ENCODE measurements at places on chromosomes 2 and 18. TPM values are rescaled to one million over a fixed set of nuclear protein-coding genes. Genes with fewer than 3 reads are reported as not detected.

- DNase-seq = no peak
- H3K27ac ChIP-seq = no peak overlapping the region
- H3K4me1 ChIP-seq = no peaks in the 10 kb centered on the region
Measured at GRCh38 chr2:168920504-168921157, 19.5 kb downstream of the G6PC2 start.

DNA sequence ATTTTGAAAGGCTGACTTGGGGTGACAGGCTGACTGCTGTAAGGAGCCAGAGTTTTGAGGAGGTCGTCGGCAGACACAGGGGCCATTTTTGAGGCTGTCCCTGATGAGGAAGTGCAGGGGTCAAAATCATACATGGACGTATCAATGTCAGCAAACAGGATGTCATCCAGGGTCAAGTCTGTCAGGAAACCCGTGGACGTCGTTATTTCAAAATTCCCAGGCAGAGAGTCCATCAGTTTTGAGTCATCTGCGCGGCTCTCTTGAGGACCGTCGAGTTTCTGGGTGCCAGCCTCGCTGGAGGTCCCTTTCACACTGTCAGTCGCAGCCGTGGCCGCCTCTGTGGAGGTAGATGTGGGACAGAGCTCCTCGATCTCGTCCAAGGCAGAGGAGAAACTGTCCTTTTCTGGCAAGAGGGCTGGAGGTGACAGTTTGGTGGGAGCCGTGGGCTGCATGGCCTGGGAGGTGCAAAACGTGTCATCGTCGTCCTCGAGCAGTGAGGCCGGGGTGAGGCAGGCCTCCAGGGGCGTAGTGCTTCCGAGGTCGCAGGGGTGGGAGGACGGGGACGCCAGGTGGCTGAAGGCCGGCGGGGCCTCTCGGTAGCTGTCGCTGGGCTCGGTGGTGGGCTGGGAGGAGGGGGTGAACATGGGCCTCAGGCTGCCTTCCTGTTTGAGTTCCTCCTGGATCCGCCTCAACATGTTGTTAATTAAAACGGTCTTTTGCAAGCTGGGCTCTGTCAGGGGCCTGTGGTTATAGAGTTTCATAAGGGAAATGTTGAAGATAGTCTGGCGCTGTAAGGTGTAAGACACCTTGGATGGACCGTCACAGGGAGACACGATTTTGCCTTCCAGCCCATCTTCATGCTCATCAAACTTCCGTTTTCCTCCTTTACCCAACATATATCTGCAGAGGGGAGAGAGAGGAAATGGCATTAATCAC, 17.5 kb downstream of the SERTAD2 start:
- no peak overlapping the region for H3K4me3 ChIP-seq
- peak; percentile 86 for DNase-seq
- H3K27ac ChIP-seq = peak overlapping the region; percentile 66
- H3K27me3 ChIP-seq = no peaks in the 10 kb centered on the region

GRCh38 chr2:78682781-78683180, 342.7 kb upstream of the REG3G start:
- DNase-seq = no peak
- H3K36me3 ChIP-seq = no peaks in the 10 kb centered on the region
- H3K27ac ChIP-seq = no peak overlapping the region
- H3K4me1 ChIP-seq = no peaks in the 10 kb centered on the region
- H3K27me3 ChIP-seq = no peaks in the 10 kb centered on the region

DNA sequence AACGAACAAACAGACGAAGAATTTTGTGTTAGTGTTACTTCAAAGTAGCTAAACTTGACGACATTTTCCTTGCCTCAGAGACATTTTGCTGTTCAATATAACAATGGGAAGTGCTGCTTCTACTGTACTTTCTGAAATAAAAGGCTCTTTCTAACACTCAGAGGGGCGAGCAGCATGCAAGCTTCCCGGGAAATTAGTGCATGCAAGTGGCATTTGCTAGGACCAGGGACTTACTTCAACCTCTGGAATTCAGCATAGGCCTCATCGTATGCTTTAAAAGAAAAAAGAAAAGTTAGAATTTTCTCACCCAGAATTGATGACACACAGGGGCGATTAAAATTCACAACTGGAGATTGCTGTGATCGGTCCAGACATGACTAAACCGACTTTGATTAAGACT, 62.5 kb upstream of the LPIN2 start:
- no peaks in the 10 kb centered on the region for H3K4me1 ChIP-seq
- DNase-seq = no peak
- H3K27ac ChIP-seq = no peak overlapping the region

GRCh38 chr2:45892757-45893156, 241.3 kb downstream of the PRKCE start:
- no peaks in the 10 kb centered on the region for H3K27me3 ChIP-seq
- H3K36me3 ChIP-seq = no peaks in the 10 kb centered on the region
- H3K27ac ChIP-seq = no peak overlapping the region
- H3K4me3 ChIP-seq = no peak overlapping the region
- no peak for DNase-seq
- H3K4me1 ChIP-seq = peaks cover 92% of the 10 kb centered on the region

DNA sequence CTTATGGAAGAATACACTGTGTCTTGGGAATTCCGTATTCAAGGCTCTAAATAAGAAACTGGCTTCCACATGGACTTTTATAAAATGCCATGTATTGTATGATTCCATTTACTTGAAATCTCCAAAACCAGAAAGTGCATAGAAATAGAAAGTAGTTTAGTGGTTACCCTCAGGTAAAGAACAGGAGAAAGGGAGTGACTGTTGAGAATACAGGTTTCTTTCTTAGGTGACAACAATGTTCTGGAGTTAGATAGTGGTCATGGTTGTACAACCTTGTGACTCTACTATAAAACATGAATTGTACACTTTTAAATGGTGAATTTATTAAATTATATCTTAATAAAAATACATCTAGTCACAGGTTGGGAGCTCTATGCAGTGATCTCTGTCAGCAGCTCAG, 481.8 kb downstream of the SPAG16 start:
- no peaks in the 10 kb centered on the region for H3K4me1 ChIP-seq
- H3K27me3 ChIP-seq = no peaks in the 10 kb centered on the region
- no peaks in the 10 kb centered on the region for H3K36me3 ChIP-seq
- no peak for DNase-seq
- no peak overlapping the region for H3K27ac ChIP-seq
- H3K4me3 ChIP-seq = no peak overlapping the region

- H3K4me1 ChIP-seq = peaks cover 51% of the 10 kb centered on the region
- peaks cover 35% of the 10 kb centered on the region for H3K36me3 ChIP-seq
- no peaks in the 10 kb centered on the region for H3K27me3 ChIP-seq
- peak overlapping the region; percentile 45 for H3K4me3 ChIP-seq
- no peak for DNase-seq
Measured at GRCh38 chr2:85560812-85561279, 447 bp downstream of the GGCX start.

Gene TCF4
- total RNA-seq = 136 TPM

Gene LYG2
- total RNA-seq = not detected

GRCh38 chr2:41123341-41123740, 671.5 kb upstream of the SLC8A1 start:
- H3K4me3 ChIP-seq = no peak overlapping the region
- H3K36me3 ChIP-seq = no peaks in the 10 kb centered on the region
- no peak for DNase-seq
- no peaks in the 10 kb centered on the region for H3K27me3 ChIP-seq

DNA sequence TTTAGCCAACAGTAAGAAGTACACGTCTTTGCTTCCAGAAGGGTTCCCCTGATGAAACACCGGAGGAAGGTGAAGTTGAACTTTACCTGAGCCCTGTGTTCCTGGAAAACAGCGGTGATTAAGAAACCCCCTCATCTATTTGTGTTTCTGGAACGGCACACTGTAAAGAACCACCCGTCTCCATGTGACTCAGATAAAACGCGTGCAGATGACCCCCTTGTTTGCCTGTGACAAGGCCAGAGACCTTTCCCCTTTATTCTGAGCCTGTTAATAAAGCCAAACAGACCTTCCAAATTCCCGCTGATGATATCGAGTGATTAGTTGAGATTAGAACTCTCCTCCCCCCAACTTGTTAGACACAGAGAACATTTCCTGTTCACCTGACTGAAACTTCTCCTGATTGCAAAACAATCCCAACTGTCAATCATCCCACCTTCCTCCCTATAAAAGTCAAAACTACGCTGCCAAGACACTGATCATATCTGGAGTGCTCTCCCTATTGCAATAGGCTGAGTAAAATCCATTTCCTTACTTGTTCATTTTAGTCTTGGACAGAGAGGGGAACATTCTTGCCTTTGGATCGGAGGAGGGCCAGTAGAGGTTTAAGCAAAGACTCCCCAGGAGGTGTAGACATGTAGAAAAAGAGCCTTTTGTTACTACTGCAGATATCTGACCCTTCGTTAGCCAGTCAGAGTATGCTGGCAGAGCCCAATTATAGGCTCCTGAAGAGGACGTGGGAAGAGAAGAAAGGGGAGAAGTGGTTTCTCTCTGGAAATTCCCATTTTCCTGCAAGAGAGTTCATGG, 914 bp upstream of the IWS1 start:
- H3K27ac ChIP-seq = peak overlapping the region; percentile 92
- peaks cover 4% of the 10 kb centered on the region for H3K36me3 ChIP-seq
- peaks cover 46% of the 10 kb centered on the region for H3K4me1 ChIP-seq
- H3K27me3 ChIP-seq = no peaks in the 10 kb centered on the region
- DNase-seq = no peak

DNA sequence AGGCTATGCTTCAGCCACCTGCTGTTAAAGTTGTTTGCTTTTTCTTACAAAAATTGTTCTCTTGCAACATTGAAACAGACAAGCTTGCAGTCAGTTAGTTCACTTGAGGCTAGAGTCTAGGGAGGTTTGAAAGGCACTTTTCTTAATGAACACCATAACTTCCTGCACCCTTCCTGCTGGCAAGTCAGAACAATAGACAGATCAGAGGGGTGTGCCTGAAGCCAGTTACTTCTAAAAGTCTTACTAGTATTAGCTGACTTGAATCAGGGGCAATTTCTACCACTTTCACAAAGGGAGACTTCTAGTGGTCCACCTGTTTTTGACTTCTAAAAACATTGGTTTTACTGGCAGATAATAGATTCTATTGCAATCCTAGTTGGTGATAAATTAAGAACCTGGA, 367.4 kb upstream of the CDH20 start:
- DNase-seq = no peak

- H3K4me3 ChIP-seq = no peak overlapping the region
- no peaks in the 10 kb centered on the region for H3K4me1 ChIP-seq
- no peak for DNase-seq
- no peaks in the 10 kb centered on the region for H3K27me3 ChIP-seq
- no peak overlapping the region for H3K27ac ChIP-seq
Measured at GRCh38 chr2:126736133-126736874, 80.3 kb downstream of the GYPC start.

DNA sequence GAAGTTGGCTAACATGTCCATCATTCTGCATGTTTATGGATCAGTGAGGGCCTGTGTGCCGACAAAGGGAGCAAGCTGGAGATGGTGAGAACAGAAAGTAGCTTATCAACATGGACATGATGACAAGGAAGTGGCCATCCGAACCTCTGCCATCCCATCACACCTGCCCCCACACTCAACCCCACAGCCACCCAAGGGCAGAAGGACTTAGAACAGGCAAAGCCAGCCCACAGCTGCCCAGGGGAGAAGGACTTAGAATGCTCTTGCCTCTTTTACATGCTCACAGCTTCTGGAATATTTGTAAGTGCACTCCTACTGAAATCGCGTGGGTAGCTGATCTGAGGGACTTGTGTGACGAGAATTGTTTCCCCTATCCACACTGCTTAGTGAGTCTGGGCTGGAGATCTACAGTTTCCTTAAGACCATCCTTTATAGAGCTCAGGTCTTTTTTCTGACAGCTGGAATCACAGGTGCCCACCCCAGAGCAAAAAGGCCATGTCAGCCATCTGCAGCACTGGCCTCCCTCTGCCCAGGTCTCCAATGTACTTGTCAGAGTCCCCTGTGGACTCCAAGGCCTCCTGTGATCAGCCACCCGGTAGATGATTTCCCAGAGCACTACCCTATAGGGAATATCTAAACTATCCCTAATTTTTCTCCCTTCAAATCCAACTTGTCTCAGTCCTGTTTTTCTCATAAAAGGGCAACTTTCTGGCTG, 154.1 kb downstream of the SMAD7 start:
- DNase-seq = peak; percentile 48
- H3K4me1 ChIP-seq = no peaks in the 10 kb centered on the region
- H3K4me3 ChIP-seq = no peak overlapping the region
- H3K27me3 ChIP-seq = no peaks in the 10 kb centered on the region

Gene EPHA4
- 18.1 TPM for total RNA-seq

GRCh38 chr2:42052702-42053481, 5.1 kb downstream of the PKDCC start:
- no peaks in the 10 kb centered on the region for H3K4me1 ChIP-seq
- H3K27ac ChIP-seq = peak overlapping the region; percentile 82
- no peaks in the 10 kb centered on the region for H3K36me3 ChIP-seq
- H3K27me3 ChIP-seq = peaks cover 34% of the 10 kb centered on the region

DNA sequence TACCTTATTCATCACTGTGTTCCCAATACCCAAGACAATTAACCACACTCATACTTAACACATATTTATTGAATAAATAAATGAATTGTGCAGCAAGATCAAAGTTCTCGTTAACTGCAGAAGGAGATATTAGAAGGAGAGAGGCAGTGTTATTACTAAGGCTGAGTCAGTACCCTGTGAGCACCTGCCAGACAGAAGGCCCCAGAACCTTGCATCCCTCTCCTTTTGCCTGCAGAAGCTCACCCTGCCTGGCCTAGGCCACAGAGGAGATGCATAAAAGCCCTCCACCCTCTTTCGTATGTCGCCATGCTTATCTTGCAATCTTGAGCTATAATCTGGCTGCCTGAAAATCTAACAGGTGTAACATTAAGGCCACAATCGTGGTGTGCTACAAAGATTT, 20.5 kb upstream of the RNF149 start:
- no peak overlapping the region for H3K4me3 ChIP-seq
- H3K4me1 ChIP-seq = peaks cover 64% of the 10 kb centered on the region
- H3K27me3 ChIP-seq = no peaks in the 10 kb centered on the region
- no peaks in the 10 kb centered on the region for H3K36me3 ChIP-seq
- no peak for DNase-seq

Gene CRIM1
- 213 TPM for total RNA-seq

GRCh38 chr2:20513946-20514345, 67.1 kb downstream of the RHOB start:
- DNase-seq = no peak
- no peak overlapping the region for H3K27ac ChIP-seq
- no peaks in the 10 kb centered on the region for H3K27me3 ChIP-seq
- H3K4me3 ChIP-seq = no peak overlapping the region

Gene RMC1
- total RNA-seq = 51.4 TPM

GRCh38 chr2:100992262-100992661, 9.8 kb upstream of the RPL31 start:
- no peaks in the 10 kb centered on the region for H3K4me1 ChIP-seq
- H3K36me3 ChIP-seq = peaks cover 21% of the 10 kb centered on the region

- no peaks in the 10 kb centered on the region for H3K36me3 ChIP-seq
- no peak for DNase-seq
- H3K4me3 ChIP-seq = no peak overlapping the region
- no peaks in the 10 kb centered on the region for H3K27me3 ChIP-seq
- peaks cover 16% of the 10 kb centered on the region for H3K4me1 ChIP-seq
Measured at GRCh38 chr2:202122980-202123720, 50.1 kb downstream of the KIAA2012 start.
